Right atrium auricular region (tissue), 2 donors: ENCODE measurements at places on chromosomes 4 and X. TPM values are rescaled to one million over a fixed set of nuclear protein-coding genes. Genes with fewer than 3 reads are reported as not detected.

The TAF7L gene
- not detected for total RNA-seq

The TMEM33 gene
- 27.1 TPM for total RNA-seq

The GAGE12J gene
- not detected for total RNA-seq

- no peak overlapping the region for H3K27ac ChIP-seq
- DNase-seq: no peak
- no peaks in the 10 kb centered on the region for H3K27me3 ChIP-seq
- no peaks in the 10 kb centered on the region for H3K36me3 ChIP-seq
Measured at GRCh38 chr4:172986114-172986513, 182.5 kb upstream of the GALNT7 start.
